ENCODE measurements at places on chromosomes 11 and 22.

- no peak for DNase-seq
Measured at GRCh38 chr22:25736378-25737011, 5.5 kb upstream of the MYO18B start.

DNA sequence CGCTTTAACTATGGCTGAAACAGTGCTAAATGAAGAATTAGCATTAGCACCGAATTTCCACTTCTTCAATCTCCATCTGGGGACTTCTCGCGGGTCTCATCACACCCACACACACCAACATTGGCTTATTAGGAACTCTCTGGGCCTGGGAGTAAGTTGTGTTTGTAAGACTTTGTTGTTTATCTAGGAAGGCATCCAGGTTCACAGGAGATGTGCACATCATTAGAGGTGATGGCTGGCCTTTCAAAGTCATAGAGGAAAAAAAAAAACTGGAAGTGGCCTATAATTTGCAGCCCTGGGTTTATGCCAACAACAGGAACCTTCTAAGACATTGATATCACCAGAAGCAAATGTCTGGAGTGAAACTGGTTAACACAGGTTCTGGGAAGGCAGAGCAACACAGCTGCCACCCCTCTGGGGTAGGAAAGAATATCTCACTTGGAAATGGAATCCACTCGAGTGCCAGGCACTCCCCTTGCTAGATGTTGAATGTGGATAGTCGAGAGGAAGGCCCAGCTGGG lies 84.5 kb downstream of the TRAF6 start:
- DNase-seq: no peak

GRCh38 chr11:6667733-6668374 lies 12.2 kb upstream of the DCHS1 start:
- no peak for DNase-seq

- no peak for DNase-seq
Measured at GRCh38 chr11:68409748-68410344, 50.7 kb upstream of the PPP6R3 start.

DNA sequence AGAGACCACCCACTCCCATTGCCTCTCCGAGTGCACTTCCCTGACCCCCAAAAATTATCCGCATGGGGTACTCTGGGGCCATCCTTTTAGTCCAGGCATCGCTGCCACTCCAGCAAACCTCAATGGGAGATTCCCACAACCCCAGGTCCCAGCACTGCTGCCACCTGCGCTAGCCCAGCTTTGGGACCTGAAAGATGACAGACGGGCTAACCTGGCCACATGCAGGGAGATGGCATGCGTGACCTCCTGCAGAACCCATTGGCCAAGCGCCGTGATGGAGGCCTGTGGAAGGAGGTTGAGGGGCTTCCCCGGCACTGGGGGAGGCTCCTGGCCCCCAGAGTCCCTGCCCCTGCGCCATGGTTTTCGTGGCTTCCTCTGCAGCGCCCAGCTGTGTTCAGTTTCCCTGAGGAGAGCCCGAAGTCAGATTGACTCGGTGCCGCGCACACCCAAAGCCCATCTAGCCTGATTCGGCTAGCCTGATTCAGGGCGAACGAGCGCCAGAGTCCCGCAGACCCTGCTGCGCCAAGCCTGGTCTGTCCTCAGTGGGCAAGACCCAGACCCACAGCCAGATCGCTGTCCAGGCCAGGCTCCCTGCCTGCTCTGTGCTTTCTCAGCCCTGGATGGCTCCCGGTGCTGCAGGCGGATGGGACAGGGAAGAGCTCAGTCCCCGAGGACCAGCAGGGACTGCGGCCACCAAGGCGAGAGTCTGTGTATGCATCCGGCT lies 751 bp upstream of the WNT7B start:
- DNase-seq: no peak

DNA sequence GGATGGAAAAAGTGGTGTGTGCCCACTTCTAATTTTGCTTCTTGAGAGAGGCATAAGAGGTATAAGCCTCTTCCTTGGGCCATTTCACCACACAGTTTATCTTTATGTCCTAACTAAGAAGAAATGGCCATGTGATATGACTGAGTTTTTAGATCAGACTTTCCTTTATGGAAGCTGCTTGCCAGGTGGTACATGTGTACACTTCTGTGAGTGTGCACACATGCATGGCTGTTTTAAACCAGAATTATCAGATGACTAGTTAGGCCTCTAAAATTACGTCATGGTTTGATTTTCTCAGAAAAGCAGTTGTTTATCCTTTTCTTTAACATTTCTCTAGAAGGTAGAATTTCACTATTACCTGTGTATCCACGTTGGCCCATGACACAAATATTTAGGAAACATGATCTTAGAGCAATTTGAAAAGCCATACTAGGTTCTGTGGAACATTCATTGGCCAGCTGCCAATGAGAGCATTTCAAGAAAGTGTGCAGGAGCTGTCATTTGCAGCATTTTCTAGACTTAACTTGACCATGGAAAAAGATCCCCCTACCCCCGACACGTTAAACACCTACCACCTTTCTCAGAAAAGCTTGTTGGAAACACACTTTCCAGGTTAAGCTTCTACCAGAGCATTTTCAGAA lies 109.2 kb upstream of the GAL start:
- DNase-seq: no peak

DNA sequence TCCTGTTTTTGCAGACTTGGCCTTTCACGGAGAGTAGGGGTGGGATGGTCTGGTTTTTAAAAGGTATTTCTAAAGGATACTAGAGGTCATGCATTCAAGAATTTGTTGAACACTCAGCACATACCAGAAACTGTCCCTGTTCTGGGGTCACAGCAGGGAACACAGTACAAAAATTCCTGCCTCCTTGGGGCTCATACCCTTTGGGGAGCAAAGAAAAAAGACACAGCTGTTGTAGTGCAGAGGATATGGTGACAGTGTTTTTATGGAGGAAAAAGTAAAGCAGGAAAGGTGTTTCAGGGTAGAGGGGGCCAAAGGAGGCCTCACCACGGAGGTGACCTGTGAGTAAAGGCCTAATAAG lies 8.4 kb downstream of the SLC3A2 start:
- no peak for DNase-seq

- DNase-seq: no peak
Measured at GRCh38 chr11:93570759-93571413, 27.7 kb upstream of the SMCO4 start.

DNA sequence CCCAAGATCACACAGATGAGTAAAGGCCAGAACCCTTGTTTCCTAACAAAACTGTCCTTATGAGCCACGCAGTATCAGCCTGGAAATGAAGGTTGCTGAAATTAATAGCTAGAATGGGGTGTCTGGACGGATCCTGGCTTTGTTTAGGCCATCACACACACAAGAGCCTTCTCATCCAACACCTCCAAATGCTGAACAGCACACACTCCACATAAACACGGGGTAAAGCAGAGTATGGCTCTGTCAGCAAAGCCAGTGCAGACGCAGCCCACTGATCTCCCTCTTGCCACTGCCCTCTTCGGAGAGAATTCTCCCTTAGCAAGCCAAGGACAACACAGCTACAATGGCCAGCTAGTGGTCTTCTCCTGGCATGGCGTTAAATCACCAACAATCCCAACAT lies 392.6 kb upstream of the SYN3 start:
- DNase-seq: no peak

GRCh38 chr22:45430871-45431270 lies 17.4 kb downstream of the RIBC2 start:
- DNase-seq: no peak

- no peak for DNase-seq
Measured at GRCh38 chr22:17013396-17014100, 5.5 kb upstream of the GAB4 start.

GRCh38 chr22:28019360-28019759 lies 100.3 kb upstream of the PITPNB start:
- no peak for DNase-seq

Data from AG04450 (cell line).